Fibroblast of villous mesenchyme (primary cell): ENCODE measurements at places on chromosomes 6 and 20.

DNA sequence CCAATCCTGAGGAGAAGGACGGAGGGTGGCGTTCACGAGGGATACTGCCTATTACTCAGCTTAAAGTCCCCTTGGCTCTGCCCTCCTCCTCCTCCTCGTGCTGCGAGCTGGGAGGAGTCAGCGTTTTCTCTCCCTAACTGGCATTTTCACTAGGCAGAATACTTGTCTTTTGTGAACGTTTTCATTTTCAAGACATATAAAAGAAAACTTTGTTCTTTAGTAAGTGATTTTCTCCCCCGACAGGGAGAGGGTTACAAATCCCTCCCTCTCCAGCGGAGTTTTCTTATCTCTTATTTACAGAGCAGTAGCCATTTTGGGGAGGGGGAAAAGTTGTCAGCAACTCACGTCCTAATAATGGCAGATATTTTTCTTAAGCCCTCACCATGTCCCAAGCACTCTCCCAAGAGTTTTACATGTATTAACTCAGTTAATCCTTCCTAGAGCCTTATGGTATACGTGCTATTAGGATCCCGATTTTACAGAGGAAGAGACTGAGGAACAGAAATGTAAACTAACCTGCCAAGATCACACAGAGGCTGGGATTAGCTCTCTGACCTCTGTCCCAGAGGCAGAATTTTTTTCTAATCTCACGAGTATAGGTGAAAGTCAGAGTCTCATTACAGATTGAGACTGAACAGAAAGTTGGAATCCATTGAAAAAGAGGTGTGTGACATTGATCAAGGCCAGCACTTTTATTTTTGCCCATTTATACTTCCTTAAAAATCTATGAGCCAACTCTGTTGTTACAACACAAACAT is 30.0 kb upstream of the ZNF217 start:
- DNase-seq, result peak; percentile 82

DNA sequence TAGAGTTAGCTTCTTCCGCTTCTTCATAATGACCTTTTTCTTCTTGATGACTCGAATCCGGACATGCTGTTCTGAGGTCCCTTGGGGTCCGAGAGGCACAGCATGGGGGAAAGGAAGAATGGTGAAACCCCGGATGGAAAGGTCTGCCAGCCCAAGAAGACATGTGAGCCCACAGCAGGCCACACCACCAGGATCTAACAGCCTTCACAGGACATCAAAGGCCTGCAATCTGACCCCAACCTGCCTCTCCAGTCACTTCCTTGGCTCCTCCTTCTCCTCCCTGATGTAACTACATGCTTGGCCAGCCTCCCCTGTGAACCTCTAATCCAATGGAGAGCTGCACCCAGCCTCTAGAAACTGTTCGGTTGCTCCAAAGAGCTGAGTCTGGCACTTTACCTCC is 1.6 kb downstream of the CPXM1 start:
- no peak for DNase-seq

DNA sequence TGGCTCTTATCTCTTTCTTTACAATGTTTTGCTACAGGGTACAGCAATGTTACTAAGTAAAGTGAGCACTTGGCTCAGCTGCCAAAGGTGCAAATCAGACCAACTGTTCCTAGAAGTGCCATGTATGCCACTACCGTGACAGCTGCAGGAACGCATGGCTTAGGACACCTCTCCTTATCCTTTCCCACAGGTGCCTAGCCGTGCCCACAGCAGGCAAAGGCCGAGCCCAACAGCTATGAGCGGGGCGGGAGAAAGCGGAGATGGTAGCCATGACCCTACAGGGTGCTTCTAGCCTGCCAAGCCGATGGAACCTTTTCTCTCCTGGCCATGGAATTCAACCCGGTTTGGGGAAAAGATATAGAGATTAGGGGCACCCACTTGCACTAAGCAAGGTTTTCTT is 97.1 kb downstream of the FAXC start:
- DNase-seq, result no peak

- DNase-seq, result no peak
These were observed 12.9 kb downstream of the CDYL start for GRCh38 chr6:4788953-4789584.

- DNase-seq, result no peak
These were observed 94.5 kb downstream of the PKHD1 start for GRCh38 chr6:51992876-51993275.

DNA sequence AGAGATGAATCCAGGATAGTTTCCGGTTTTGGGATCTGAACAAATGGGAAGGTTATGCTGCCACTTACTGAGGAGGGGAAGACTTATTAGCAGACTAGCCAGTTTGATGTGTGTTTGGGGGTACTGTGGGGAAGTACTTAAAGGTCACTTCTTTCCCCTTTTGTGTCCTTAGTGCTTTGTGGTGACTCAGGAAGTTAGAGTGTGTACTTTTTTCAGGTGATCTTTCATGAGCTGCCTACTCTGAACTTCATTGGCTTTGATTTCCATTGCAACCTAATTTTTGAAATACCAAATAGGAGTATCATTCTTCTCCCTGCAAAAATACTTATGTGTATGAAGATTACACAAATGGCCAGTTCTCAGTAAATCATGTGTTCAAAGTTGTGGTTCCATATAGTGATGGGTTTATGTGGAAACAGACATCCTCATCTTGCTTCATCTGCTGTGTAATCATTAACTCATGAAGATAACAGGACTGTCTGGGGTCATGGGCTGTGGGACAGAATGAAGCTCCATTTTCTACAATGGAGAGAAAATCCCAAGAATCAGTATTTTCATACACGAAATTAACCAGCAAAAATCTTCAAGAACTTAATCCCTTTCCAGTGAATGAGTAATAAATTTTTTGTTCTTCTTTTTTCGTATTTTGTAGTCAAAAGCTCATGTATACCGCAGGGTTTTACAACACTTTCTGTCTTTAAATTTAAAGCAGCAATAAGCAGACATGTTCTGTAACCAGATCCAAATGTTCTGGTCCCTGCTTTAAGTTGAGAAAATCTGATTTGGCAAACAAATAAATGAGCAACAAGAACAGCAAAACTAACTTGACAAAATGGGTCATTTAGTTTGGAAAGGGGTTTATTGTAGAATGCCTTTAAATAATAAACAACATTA is 272.2 kb upstream of the FLRT3 start:
- DNase-seq, result peak; percentile 63

GRCh38 chr20:47557791-47558190 is 56.1 kb downstream of the NCOA3 start:
- no peak for DNase-seq

- peak; percentile 64 for DNase-seq
These were observed 3.6 kb upstream of the BTN2A2 start for GRCh38 chr6:26379292-26379691.

DNA sequence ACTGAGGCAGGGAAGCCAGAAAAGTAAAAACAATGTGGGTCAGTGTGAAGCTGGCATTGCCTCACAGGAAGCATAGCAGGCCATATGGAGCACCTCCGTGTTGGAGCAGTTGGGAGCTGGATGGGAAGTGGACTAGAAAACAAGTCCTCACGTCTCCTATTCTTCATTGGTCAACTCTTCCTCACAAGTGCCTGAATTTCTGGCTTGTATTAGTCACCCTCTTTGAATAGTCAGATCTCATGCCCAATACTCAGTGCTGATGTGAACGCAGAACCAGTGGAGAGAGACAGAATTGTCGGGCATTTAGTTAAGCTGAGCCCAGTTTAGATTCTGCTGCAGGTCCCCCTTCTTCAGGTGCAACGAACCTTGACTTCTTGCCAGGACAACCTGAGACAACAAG is 22.3 kb upstream of the RSPO3 start:
- no peak for DNase-seq

DNA sequence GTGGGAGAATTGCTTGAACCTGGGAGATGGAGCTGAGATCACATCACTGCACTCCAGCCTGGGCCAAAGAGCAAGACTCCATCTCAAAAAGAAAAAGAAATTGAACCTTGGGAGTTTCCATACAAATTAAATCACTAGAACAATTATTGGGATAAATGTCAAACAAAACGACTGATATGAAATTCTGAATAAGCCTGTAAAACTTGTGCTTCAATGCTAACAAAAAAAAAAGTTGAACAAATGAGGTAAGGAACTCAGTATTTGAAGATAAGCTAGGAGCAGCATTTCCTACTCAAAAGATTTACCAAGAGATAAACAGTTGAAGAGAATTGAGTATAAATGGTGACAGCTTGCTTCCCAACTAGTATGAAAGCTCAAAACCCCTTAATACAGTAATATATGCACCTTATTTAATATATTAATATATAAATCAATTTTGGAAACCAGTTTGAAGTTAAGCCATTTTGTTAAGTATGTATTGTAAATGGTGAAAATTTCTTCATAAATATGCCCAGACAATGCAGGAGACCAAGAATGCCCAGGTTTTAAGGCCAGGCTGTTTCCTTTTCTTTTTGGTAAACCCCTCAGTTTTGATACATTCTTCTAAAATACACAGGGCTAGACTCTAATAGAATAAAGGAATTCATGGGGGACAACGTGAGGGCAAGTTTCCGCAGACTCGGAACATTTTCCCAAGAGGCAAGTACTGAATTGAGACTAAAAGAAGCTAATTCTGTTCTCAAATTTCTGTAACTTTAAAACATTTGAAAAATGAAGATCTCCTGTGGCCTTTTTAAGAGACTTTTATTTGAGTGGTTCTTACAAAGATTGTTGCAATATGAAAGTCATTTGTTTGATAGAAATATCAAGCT is 3.9 kb downstream of the ROMO1 start:
- no peak for DNase-seq

DNA sequence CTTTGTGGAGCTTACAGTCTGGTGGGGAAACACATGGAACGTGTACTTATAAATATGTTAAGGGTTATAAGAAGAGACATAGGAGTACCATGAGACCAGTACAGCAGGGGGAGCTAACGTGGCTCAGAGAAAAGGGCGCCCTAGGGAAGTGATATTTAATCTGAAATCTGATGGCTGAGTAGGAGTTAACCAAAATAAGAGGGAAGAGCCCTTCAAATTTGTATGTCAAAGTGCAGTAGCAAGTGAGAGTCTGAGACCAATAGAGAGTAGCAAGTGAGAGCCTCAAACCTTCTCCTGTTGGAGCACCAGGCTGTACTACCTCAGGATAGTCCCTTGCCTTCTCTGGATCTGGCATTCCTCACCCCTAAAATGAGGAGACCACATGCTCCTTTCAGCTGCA is 6.1 kb upstream of the PKIG start:
- peak; percentile 79 for DNase-seq

DNA sequence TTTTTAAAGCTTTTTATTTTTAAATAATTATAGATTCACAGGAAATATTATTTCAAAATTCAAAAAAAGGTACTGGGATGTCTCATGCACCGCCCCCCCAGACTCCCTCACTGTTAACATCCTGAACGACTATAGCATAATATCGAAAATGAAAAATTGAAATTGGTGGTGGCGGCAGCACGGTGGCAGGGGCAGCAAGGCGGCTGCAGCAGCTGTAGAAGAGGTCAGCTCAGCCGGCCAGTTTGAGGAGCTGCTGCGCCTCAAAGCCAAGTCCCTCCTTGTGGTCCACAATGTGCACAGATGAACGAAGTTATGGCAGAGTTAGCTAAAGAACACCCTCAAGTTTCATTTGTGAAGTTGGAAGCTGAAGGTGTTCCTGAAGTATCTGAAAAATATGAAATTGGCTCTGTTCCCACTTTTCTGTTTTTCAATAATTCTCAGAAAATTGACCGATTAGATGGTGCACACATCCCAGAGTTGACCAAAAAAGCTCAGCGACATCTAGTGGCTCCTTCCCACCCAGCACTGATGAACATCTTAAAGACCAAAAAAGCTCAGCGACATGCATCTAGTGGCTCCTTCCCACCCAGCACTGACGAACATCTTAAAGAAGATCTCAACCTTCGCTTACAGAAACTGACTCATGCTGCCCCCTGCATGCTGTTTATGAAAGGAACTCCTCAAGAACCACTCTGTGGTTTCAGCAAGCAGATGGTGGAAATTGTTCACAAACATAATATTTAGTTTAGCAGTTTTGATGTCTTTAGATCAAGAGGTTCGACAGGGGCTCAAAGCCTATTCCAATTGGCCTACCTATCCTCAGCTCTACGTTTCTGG is 100.8 kb downstream of the FAM217A start:
- DNase-seq, result peak; percentile 92

GRCh38 chr6:135594000-135594399 is 96.5 kb upstream of the AHI1 start:
- DNase-seq, result no peak

GRCh38 chr20:46175127-46175494 is 57.0 kb downstream of the CD40 start:
- no peak for DNase-seq

- peak; percentile 71 for DNase-seq
These were observed 8.6 kb upstream of the BTNL2 start for GRCh38 chr6:32415521-32416019.
